ENCODE measurements at places on chromosomes 6 and 20. TPM values are rescaled to one million over a fixed set of nuclear protein-coding genes. Genes with fewer than 3 reads are reported as not detected.

SLC16A10 gene
- total RNA-seq = 18.0 TPM

GRCh38 chr6:116472706-116473105 is 11.5 kb downstream of the CALHM6 start:
- H3K4me1 ChIP-seq = peaks cover 33% of the 10 kb centered on the region
- H3K27me3 ChIP-seq = no peaks in the 10 kb centered on the region
- peak overlapping the region; percentile 78 for H3K27ac ChIP-seq
- H3K36me3 ChIP-seq = no peaks in the 10 kb centered on the region
- no peak for DNase-seq

GRCh38 chr20:11499101-11499634 is 418.5 kb upstream of the BTBD3 start:
- H3K27me3 ChIP-seq = no peaks in the 10 kb centered on the region
- H3K36me3 ChIP-seq = no peaks in the 10 kb centered on the region
- H3K4me1 ChIP-seq = peaks cover 2% of the 10 kb centered on the region
- DNase-seq = no peak

- H3K36me3 ChIP-seq = no peaks in the 10 kb centered on the region
- H3K27ac ChIP-seq = no peak overlapping the region
- no peak overlapping the region for H3K4me3 ChIP-seq
These were observed 19.2 kb downstream of the PRND start for GRCh38 chr20:4740774-4741431.

DNA sequence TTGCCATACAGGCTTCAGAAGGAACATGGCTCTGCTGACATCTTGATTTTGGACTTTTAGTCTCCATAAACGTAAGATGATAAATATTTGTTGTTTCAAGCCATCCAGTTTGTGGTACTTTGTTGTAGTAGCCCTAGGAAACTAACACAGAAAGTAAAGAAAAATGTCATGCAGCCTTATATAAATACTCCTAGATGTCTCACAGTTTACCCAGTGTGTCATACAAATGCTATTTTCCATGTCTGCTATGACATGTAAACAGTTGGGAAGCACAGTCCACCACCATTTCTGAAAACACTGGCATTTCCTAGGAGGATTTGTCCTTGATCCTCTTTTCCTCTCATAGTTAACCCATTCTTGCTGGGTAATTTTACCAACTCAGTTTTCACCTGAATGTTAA is 30.6 kb upstream of the ME1 start:
- no peaks in the 10 kb centered on the region for H3K27me3 ChIP-seq
- peaks cover 22% of the 10 kb centered on the region for H3K4me1 ChIP-seq
- peaks cover 2% of the 10 kb centered on the region for H3K36me3 ChIP-seq
- DNase-seq = no peak

- peaks cover 2% of the 10 kb centered on the region for H3K36me3 ChIP-seq
- peak; percentile 40 for DNase-seq
- no peaks in the 10 kb centered on the region for H3K27me3 ChIP-seq
- H3K27ac ChIP-seq = peak overlapping the region; percentile 100
- peaks cover 68% of the 10 kb centered on the region for H3K4me1 ChIP-seq
These were observed 38.4 kb downstream of the ZMYND8 start for GRCh38 chr20:47318027-47318585.

TTK gene
- total RNA-seq = 13.5 TPM

DNA sequence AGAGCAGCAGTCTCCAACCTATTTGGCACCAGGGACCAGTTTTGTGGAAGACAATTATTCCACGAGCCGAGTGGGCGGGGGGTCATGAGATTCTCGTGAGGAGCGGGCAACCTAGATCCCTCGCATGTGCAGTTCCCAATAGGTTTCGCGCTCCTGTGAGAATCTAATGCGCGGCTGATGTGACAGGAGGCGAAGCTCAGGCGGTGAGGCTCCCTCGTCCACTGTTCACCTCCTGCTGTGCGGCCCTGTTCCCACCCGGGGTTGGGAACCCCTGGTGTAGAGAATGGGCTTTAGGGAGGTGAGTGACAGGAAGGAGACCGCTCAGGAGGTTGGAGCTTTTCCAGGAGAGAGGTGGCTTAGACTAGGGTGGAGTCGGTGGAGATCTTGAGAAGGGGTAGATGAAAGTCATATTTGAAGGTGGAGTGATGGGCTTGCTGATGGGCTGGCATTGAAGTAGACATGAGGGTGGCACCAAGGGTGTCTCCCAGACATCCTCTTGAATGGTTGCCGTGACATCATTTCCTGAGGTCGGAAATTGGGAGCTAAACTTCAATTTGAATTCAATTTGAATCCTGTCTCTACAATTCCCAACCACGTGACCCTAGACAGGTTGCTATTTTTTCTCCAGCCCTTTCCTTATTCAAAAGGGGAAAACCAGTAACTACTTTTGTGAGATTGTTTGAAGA is 1.5 kb upstream of the RAD21L1 start:
- no peaks in the 10 kb centered on the region for H3K36me3 ChIP-seq
- no peak for DNase-seq
- H3K27me3 ChIP-seq = peaks cover 60% of the 10 kb centered on the region
- H3K27ac ChIP-seq = no peak overlapping the region
- H3K4me3 ChIP-seq = no peak overlapping the region

DNA sequence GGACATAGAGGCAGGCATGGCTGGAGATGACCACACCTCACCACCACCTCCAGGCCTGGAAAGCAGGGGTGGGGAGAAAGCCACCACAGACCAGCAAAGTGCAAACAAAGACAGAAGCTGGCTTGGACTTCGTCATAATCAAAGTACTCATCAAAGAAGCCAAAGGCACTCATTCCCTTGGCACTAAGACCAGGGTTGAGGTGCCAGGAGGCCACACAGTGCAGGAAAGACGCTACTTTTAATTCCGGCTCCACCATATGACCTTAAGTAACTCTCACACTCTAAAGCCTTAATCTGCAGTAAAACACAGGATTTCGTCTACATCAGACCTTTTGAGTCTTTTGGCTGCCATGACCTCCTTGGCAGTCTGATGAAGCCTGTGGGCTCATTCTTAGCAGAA is 123.1 kb downstream of the HIVEP2 start:
- no peak for DNase-seq
- no peak overlapping the region for H3K4me3 ChIP-seq
- H3K36me3 ChIP-seq = no peaks in the 10 kb centered on the region
- H3K27ac ChIP-seq = no peak overlapping the region
- H3K27me3 ChIP-seq = no peaks in the 10 kb centered on the region

OPRL1 gene
- 2.2 TPM for total RNA-seq

- peak overlapping the region; percentile 34 for H3K27ac ChIP-seq
- DNase-seq = no peak
- H3K4me1 ChIP-seq = peaks cover 23% of the 10 kb centered on the region
- peaks cover 2% of the 10 kb centered on the region for H3K36me3 ChIP-seq
- H3K4me3 ChIP-seq = no peak overlapping the region
These were observed 399.0 kb downstream of the CDKAL1 start for GRCh38 chr6:20933057-20933788.

Measured in mesothelial cell of epicardium (in vitro differentiated cells).